ENCODE measurements at places on chromosomes 3 and 15.

DNA sequence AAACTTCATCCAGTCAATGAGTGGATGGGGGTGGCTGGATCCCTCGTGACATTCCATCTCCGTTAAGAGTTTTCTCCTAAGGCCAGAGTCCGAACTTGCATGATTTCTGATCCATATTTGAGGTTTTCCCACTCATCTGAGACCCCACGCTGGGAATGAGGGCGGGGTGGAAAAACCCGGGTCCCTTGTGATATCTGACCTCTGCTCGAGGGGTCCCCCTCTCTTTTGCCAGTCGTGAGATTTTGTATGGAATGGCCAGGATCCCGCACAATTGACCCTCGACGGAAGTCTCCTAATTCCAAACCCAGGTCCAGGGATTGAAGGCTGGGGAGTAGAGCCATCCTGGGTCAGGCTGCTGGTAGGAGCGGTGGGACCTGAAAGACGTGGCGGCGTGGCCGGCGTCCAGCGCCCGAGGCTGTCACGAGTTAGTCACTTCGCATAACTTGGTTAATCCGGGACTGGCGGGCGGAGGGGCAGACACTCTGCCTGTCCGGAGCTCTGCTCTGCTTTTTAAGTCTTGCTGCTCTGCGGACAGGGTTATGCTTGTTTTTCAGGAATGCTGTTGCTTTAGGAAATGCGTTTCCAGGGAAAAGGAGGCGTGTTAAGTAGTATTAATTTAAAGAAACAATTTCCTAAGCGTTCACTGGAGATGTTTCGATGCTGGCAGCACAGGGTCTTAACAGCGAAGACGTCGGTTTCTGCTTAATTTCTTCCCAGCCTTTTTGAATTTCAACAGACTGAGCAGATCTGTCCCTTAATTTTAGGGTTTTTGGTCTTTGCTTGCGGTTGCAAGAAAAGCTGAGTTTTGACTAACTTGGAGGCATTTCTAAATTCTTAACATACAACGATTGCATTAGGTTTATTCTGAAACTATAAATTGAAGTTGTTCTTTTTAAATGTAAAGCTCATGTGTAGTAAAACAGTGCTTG lies 69.7 kb upstream of the LRRFIP2 start:
- peak; percentile 95 for DNase-seq
- H3K36me3 ChIP-seq: no peaks in the 10 kb centered on the region
- no peaks in the 10 kb centered on the region for H3K27me3 ChIP-seq
- peak overlapping the region; percentile 87 for H3K4me3 ChIP-seq

DNA sequence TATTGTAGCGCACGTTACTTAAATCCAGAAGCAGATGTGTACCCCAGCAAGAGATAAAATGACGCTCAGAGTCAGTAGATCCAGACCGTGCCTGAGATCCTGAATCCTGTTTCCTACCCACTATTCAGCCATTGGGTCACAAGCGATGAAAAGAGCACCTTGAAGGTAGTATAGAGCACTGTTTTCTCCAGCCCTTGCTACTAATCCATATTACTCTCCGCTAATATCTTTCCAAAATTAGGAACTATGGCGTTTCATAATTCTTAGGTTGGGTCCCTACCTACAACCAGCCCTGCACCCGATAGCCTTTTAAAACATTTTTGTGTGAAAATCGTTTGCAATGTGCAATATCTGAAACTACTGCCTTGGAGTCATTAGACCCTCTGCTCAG lies 596 bp downstream of the BTD start:
- no peak for DNase-seq
- no peaks in the 10 kb centered on the region for H3K27me3 ChIP-seq
- peak overlapping the region; percentile 91 for H3K27ac ChIP-seq
- H3K36me3 ChIP-seq: peaks cover 28% of the 10 kb centered on the region
- H3K4me1 ChIP-seq: peaks cover 8% of the 10 kb centered on the region

GRCh38 chr3:14418296-14419250 lies 16.2 kb downstream of the SLC6A6 start:
- no peaks in the 10 kb centered on the region for H3K27me3 ChIP-seq
- H3K36me3 ChIP-seq: peaks cover 5% of the 10 kb centered on the region
- DNase-seq: peak; percentile 54
- H3K27ac ChIP-seq: no peak overlapping the region
- no peak overlapping the region for H3K4me3 ChIP-seq

DNA sequence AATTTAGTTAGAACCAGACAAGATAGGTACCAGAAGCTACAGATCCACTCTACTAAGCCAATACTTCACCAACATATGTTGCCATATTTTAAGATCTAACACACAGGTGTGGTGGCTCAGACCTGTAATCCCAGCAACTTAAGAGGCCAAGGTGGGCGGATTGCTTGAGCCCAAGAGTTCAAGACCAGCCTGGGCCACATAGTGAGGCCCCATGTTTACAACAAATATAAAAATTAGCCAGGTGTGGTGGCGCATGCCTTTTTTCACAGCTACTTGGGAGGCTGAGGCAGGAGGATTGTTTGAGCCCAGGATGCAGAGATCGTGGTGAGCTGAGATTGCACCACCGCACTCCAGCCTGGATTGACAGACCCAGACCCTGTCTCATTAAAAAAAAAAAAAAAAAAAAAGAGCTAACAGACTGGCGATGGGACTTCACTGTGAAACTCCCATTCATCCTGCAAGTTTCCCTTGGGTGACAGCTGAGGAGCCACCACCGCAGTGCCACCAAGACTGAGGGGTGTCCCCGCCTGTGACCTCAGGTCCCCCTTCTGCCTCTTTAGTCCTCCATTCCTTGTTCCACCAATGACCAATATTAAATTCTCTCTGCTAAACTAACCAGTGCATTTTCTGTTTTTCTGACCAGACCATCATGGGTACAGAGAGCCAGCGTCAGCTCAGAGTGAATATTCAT lies 163.3 kb downstream of the OR4M2 start:
- H3K27ac ChIP-seq: no peak overlapping the region
- no peaks in the 10 kb centered on the region for H3K36me3 ChIP-seq
- no peaks in the 10 kb centered on the region for H3K27me3 ChIP-seq
- no peak for DNase-seq

DNA sequence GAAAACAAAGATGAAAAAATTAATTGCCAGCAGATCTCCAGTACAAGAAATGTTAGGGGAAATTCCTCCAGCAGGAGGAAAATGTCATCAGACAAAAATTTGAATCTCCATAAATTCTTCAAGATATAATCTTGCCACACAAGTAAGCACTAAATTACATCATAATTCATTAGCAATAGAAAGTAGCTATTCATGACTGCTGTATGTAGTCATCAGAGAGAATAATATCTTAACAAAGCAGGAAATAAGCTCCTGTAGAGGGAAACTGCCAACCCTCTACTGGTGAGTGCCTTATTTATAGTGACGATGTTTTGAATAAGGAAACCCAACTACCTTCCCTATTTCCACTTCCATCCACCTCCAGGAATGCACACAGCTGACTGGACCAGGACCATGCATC lies 15.8 kb upstream of the SLC27A2 start:
- peak overlapping the region; percentile 6 for H3K27ac ChIP-seq
- peaks cover 21% of the 10 kb centered on the region for H3K4me1 ChIP-seq
- H3K27me3 ChIP-seq: no peaks in the 10 kb centered on the region
- no peak for DNase-seq
- H3K36me3 ChIP-seq: no peaks in the 10 kb centered on the region
- no peak overlapping the region for H3K4me3 ChIP-seq

- no peak overlapping the region for H3K27ac ChIP-seq
- no peaks in the 10 kb centered on the region for H3K27me3 ChIP-seq
- no peak for DNase-seq
- H3K36me3 ChIP-seq: no peaks in the 10 kb centered on the region
Measured at GRCh38 chr3:64144241-64144900, 80.9 kb downstream of the PRICKLE2 start.

DNA sequence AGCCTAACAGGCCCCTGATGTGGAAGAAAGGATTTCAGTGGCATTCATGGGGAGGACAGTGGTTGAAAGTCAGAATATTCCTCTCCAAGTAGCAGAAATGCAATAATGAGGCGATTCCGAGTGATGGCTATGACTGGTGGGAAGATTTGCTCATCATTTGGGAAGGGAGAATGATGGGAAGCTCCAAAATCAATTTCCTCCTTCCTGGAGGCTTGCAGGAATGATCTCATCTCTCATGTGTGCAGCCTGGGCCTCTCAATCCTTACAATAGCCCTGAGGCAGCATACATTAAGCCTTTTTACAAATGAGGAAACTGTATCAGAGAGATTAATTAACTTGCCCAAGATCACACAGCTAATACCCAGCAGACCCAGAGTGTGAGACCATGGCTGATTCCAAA lies 58.7 kb downstream of the BOC start:
- H3K27ac ChIP-seq: no peak overlapping the region
- no peaks in the 10 kb centered on the region for H3K36me3 ChIP-seq
- H3K4me3 ChIP-seq: no peak overlapping the region
- H3K27me3 ChIP-seq: no peaks in the 10 kb centered on the region
- no peak for DNase-seq

DNA sequence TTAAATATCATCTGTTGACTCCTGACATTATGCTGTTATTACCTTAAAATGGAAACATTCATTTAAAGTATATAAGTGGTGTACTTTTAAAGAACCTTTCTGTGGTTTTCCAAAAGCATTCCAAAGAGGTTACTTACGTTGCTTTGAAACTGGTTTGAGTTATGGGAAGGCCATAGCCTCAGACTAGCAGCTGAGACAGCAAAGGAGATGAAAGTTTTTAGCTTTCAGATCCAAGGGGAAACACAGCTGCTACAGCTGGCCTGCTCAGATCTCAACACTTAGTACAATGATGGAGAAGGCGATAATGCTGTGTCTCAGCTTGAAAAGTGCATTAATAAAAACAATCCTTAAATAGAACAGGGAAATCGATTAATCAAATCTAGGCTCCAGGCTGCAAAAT lies 921.1 kb downstream of the ROBO1 start:
- no peak overlapping the region for H3K27ac ChIP-seq
- no peaks in the 10 kb centered on the region for H3K27me3 ChIP-seq
- H3K4me1 ChIP-seq: peaks cover 14% of the 10 kb centered on the region
- H3K4me3 ChIP-seq: no peak overlapping the region
- H3K36me3 ChIP-seq: no peaks in the 10 kb centered on the region

- no peak overlapping the region for H3K4me3 ChIP-seq
- no peak for DNase-seq
- H3K27ac ChIP-seq: no peak overlapping the region
Measured at GRCh38 chr15:65908876-65909275, 39.6 kb downstream of the RAB11A start.

GRCh38 chr3:16447135-16447534 lies 66.4 kb downstream of the RFTN1 start:
- H3K36me3 ChIP-seq: no peaks in the 10 kb centered on the region
- DNase-seq: no peak
- peaks cover 7% of the 10 kb centered on the region for H3K4me1 ChIP-seq

DNA sequence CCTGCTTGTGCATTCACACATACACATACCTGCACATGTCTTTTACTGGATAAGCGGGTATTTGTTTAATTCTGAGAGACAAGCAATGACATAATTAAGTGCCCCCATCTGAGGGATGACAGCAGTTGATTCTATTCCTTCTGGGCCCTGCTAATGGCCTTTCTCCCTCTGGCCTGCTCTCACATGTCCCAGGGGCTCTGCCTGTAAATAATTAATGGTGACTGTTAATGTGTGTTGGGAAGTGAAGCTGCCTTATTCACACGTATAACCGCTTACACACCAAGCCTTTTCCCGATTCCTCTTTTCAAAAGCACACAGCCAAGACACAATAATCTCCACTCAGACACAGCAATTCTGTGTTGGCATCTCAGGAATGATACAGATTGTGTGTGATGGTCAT lies 47.8 kb downstream of the LRRK1 start:
- H3K4me3 ChIP-seq: no peak overlapping the region
- H3K27ac ChIP-seq: no peak overlapping the region
- no peaks in the 10 kb centered on the region for H3K36me3 ChIP-seq
- no peaks in the 10 kb centered on the region for H3K4me1 ChIP-seq
- DNase-seq: no peak

DNA sequence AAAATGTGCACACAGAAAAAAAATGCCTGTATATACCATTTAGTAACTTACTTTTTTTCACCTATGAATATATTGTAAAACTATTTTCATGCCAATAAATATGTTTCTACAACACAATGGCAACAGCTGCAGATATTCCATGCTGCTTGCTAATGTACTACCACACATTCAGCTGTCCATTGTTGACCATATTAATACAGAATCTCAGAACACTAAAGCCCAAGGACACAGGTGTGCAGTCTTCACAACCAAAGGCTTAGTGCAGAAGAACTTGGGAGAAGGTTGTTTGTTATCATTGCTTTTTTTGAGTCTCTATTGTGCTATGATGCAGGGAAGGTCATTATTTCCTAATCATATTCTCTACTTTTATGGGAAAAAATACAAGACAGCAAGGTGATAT lies 79.6 kb downstream of the DIPK2A start:
- H3K27me3 ChIP-seq: no peaks in the 10 kb centered on the region
- H3K4me3 ChIP-seq: no peak overlapping the region
- H3K27ac ChIP-seq: no peak overlapping the region
- no peaks in the 10 kb centered on the region for H3K4me1 ChIP-seq

DNA sequence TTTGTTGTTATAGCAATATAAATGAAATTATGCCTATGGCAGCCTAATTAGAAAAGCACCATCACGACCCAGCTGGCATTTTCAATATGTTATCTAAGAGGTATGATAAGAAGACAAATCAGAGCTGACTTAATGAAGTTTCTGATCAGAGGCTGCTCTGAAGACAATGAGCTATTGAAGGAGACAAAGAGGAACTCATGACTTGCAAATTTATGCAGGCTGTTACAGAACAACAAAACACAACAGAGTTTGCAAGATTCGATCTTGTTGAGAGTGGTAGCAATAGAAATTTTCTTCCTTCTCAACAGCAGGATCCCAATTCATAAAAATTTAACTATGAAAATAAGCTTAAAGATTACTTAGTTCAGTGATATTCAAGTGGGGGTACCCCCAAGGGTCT lies 7.7 kb downstream of the CCDC54 start:
- H3K27ac ChIP-seq: no peak overlapping the region
- no peak overlapping the region for H3K4me3 ChIP-seq
- H3K36me3 ChIP-seq: no peaks in the 10 kb centered on the region
- no peaks in the 10 kb centered on the region for H3K27me3 ChIP-seq
- no peak for DNase-seq

GRCh38 chr3:12371525-12372140 lies 82.8 kb downstream of the PPARG start:
- H3K27me3 ChIP-seq: no peaks in the 10 kb centered on the region
- H3K27ac ChIP-seq: no peak overlapping the region

- H3K27ac ChIP-seq: no peak overlapping the region
- no peaks in the 10 kb centered on the region for H3K27me3 ChIP-seq
- no peak overlapping the region for H3K4me3 ChIP-seq
- no peaks in the 10 kb centered on the region for H3K36me3 ChIP-seq
- no peak for DNase-seq
Measured at GRCh38 chr3:178223876-178224275, 312.4 kb upstream of the KCNMB2 start.

- no peaks in the 10 kb centered on the region for H3K4me1 ChIP-seq
- H3K4me3 ChIP-seq: no peak overlapping the region
- no peak for DNase-seq
Measured at GRCh38 chr3:108823227-108823626, 641 bp downstream of the TRAT1 start.

DNA sequence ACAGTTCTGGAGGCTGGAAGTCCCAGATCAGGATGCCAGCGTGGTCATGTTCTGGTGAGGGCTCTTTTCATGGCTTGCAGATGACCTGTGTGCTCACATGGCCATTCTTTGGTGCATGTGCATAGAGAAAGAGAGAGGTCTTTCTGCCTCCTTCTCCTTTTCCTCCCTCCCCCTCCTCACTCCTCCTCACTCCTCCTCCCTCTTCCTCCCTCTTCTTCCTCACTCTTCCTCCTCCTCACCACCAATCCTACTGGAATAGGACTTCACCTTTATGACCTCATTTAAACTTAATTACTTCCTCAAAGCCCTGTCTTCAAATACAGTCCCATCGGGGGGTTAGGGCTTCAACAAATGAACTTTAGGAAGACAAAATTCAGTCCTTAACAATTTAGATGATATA lies 23.8 kb downstream of the ZNF654 start:
- H3K4me1 ChIP-seq: peaks cover 9% of the 10 kb centered on the region
- H3K4me3 ChIP-seq: no peak overlapping the region
- no peaks in the 10 kb centered on the region for H3K36me3 ChIP-seq
- H3K27me3 ChIP-seq: no peaks in the 10 kb centered on the region

Data from adrenal gland (tissue), 19 donors.